ENCODE measurements at places on chromosomes 2 and 18.

DNA sequence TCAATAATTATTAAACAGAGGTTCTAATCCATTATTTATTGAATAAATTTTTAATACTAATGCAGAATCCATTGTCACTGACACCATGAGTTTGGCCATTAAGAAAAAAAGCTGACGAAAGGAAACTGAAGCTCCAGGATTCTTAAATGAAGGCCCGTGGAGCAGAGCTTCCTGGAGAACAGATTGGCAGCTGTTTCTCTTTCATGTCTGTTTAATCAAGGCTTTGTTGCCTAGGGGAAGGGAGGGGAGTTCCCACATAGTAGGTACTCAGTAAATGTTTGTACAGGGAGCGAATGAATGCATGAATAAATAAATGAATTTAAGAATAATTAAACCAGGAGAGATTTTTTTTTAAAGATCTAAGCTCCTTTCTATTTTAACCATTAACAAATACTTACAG is 315.1 kb upstream of the KLHL29 start:
- no peak for DNase-seq

- peak; percentile 54 for DNase-seq
Observed at GRCh38 chr2:206164261-206164862, 4.7 kb downstream of the EEF1B2 start.

GRCh38 chr18:801137-801536 is 10.9 kb downstream of the YES1 start:
- no peak for DNase-seq

DNA sequence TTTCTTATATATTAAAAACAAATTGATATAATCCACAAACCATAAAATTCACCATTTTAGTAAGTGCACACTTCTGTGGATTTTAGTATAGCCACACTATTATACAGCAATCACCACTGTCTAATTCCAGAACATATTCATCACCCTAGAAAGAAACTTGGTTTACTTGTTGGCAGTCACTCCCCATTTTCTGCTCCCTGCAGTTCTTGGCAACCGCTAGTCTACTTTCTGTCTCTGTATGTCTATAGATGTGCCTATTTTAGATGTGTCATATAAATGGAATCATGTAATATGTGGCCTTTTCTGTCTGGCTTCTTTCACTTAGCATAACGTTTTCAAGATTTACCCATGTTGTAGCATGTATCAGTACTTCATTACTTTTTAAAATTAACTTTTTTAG is 5.7 kb downstream of the CKAP2L start:
- no peak for DNase-seq

GRCh38 chr2:72155151-72155550 is 7.5 kb upstream of the CYP26B1 start:
- no peak for DNase-seq

DNA sequence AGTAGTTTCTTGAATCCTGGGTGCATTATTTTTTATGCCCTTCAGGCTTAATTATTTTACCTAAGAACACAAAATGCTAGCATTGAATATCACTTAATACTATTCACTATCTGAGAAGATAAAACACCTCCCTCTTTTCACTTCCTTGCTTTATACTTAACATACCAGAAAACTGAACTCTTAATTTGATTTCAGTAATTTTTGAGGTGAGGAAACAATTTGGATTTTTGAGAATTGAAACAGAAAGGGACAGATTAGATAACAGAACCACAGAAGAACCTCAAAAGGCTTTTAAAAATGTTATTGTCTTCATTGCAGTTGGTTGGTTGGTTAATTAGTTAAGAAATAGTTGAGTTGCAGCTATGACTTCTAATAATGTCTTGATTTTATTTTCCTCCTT is 69.5 kb downstream of the GPD2 start:
- DNase-seq, result no peak

DNA sequence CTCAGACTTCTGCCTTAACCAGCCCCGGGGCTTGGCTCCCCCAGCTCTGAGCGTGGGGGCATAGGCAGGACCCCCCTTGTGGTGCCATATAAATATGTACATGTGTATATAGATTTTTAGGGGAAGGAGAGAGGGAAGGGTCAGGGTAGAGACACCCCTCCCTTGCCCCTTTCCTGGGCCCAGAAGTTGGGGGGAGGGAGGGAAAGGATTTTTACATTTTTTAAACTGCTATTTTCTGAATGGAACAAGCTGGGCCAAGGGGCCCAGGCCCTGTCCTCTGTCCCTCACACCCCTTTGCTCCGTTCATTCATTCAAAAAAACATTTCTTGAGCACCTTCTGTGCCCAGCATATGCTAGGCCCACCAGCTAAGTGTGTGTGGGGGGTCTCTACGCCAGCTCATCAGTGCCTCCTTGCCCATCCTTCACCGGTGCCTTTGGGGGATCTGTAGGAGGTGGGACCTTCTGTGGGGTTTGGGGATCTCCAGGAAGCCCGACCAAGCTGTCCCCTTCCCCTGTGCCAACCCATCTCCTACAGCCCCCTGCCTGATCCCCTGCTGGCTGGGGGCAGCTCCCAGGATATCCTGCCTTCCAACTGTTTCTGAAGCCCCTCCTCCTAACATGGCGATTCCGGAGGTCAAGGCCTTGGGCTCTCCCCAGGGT is 5.5 kb downstream of the CTDSP1 start:
- no peak for DNase-seq

GRCh38 chr2:54895730-54896129 is 154.5 kb downstream of the RTN4 start:
- no peak for DNase-seq

GRCh38 chr18:3409811-3410210 is 40.2 kb upstream of the TGIF1 start:
- no peak for DNase-seq

- peak; percentile 84 for DNase-seq
Observed at GRCh38 chr2:85838181-85838580, 50.6 kb downstream of the ST3GAL5 start.

DNA sequence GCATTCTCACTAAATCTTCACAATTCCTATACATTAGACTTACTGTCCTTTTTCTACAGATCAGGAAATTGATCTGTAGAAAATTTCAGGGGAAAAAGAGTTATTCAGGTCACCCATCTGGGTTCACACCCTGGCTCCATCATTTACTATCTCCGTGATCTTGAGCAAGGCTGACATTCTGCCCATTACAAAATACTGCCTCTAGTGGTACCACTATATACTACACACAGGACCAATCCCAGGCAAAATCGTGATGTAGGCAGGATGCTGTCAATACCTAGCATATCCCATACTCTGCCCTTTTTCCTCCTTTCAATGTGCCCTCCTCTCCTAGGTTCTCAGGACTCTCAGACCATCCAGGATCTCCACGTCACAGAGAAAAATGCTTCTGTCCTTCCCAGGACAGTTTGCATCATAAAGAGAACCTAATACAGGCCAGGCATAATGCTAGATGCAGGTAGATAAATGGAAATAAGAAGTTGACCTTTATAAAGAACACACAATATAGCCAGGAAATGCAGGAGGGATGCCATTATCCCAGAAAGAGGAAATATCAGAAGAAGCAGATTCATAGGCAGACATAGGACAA is 101.9 kb downstream of the CDH20 start:
- peak; percentile 56 for DNase-seq

DNA sequence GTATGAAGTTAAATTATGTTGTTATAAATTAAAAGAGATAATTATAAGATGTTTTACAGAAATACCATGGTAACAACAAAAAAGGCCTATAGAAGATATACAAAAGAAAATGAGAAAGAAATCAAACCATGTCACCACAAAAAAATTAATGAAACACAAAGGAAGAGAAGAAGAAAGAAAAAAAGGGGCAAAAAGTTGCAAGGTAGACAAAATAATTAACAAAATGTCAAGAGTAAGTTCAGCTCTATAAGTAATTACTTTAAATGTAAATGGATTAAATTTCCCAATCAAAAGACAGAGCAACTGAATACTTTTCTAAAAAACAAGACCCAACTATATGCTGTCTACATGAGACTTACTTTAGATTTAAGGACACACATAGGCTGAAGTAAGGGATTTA is 378.4 kb upstream of the FSHR start:
- DNase-seq, result no peak

Data from SK-MEL-5 (cell line).